ENCODE measurements at places on chromosomes 4 and X.

GRCh38 chrX:136608295-136608933 is 39.5 kb upstream of the CD40LG start:
- no peak for DNase-seq

DNA sequence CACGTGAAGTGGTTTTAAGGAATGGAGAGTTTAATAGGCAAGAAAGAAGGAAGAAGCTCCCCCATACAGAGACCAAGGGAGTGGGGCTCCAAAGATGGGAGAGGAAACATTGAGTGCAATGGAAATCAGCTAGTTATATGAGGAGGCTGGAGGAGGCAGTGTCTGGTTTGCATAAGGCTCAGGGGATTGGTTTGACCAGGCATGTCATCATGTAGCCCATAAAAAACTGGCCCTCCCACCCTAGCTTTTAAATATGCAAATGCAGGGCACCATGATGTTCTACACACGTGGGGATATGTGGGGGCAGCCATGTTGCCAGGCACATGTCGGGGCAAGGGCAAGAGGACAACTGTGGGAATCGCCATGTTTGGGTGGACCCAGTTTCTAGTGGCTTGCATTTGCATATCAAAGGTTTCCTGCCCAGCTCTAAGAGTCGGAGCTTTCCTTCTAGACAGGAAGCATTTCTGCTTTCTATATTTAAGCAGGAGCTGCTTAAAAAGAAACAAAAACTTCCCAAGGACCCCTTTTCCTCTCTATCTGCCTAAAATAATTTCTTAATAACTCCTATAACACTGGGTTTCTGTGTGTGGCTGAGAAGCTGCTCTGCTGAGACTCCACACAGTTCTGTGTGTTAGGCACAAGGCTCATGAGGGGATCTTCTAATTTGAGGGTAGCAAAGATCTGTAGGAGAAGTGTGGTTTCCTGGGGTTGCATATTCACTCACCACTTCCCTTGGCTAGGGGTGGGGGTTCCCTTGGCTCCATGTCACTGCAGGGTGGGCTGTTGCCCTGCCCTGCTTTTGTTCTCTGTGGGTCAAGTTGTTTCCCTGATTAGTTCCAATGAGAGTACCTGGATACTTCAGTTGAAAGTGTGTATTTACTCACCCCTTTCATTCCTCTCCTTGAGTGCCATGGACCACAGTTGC is 113.5 kb downstream of the VSIG4 start:
- no peak for DNase-seq

- peak; percentile 24 for DNase-seq
These were observed 1442.8 kb upstream of the IGFBP7 start for GRCh38 chr4:58553031-58553430.

DNA sequence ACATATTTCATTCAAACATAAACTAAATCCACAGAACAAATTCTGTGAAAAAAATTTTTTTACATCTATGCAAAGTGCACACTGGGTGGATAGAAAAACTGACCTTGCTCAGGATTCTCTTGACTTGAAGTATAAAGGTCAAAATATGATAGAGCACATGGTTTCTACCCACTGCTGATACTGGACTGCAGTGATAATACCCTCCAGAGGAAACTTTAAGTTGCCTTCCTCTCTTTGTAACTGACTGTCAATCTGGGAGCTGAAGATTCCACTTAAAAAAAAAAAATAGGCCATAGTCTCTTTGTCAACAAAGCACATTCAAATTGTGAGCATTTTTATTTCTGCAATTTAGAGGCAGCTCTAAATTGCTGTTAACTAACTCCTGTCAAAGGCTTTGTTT is 3.2 kb upstream of the AMMECR1 start:
- no peak for DNase-seq

- peak; percentile 43 for DNase-seq
These were observed 839 bp downstream of the QDPR start for GRCh38 chr4:17511051-17511450.

DNA sequence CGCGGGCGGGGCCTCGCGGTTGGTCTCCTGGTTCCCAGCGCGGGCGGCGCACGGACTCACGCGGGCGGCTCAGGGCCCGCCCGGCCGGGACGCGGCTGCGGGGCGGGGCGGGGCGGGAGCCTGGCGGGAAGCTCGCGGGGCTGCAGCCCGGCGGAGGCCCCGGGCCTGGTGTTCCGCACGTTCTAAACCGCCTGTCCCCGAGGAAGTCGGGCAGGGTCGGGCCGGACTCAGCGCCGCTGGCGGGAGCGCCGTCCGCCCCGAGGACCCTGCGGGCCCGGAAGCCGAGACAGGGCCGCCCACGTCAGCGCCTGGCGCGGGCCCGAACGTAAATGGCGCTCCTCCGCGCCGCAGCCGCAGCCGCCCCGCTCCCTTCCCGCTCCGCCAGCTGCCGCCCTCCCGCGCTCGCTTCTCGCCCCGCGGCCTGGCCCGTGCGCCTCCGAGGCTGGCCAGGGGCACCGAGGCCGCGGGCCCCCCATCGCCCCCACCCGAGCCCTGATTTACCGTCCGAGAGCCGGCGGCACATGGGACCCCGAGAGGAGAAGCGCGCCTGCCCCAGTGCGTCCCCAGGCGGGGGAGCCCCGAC is 309 bp upstream of the CTBP1 start:
- DNase-seq, result peak; percentile 86

GRCh38 chrX:6574762-6575161 is 39.8 kb upstream of the VCX3A start:
- no peak for DNase-seq

DNA sequence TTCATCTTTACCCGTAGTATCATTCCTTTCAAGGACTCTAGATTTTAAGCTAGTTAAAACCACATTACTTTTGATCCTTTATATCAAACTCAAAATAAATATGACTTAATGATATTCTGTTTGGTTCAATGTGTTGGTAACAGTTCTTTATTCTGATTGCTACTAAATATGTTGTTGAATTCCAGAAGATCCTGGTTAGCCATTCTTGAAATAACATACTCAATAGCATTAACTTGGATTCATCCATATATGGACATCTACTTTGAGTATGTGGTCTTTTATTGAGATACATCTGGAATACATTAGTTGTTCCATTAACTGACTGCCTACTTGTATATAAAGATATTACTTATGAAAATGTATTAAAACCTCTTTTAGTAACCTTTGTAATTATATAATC is 27.5 kb upstream of the PCDH18 start:
- DNase-seq, result no peak

GRCh38 chr4:76623217-76624045 is 188.4 kb downstream of the SHROOM3 start:
- DNase-seq, result peak; percentile 46

GRCh38 chr4:176123710-176124407 is 58.2 kb downstream of the WDR17 start:
- DNase-seq, result peak; percentile 20

DNA sequence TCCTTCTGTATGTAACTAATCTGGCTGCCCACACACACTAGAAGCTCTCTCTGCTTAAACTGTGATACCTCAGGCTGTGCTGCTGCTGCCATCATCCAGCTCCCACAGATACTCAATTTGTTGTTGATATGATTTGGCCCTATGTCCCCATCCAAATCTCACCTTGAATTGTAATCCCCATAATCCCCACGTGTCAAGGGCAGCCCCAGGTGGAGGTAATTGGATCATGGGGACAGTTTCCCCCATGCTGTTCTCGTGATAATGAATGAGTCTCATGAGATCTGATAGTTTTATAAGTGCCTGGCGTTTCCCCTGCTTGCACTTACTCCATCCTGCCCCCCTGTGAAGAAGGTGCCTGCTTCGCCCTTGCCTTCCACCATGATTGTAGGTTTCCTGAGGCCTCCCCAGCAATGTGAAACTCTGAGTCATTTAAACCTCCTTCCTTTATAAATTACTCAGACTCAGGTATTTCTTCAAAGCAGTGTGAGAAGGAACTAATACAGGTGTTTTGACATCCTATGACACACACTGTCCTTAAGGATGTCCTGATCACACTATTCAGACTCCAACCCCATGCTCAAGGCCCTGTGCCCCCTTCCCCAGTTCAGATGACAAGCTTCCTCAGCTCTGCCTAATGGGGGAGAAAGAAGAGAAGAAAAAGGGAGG is 2.9 kb upstream of the ATOH1 start:
- DNase-seq, result no peak

- peak; percentile 86 for DNase-seq
These were observed 192.2 kb upstream of the LEF1 start for GRCh38 chr4:108360754-108361445.

DNA sequence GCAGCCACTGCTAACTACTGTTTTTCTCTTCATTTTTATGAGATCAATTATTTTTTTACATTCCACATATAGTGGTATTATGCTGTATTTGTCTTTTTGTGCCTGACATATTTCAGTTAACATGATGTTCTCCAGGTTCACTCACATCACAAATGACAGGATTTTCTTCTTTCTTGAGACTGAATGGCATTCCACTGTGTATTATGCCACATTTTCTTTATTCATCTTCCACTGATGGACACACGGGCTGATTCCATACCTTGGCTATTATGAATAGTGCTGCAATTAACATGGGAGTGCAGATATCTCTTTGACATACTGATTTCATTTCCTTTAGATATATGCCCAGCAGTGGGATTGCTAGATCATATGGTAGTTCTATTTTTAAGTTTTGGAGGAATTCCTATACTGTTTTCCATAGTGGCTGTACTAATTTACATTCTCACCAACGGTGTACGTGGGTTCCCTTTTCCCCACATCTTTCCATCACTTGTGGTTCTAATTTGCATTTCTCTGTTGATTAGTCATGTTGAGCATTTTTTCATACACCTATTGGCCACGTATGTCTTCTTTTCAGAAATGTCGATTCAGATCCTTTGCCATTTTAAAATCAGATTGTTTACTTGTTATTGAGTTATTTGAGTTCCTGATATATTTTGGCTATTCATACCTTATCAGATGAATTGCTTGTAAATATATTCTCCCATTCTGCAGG is 14.9 kb upstream of the ZCCHC4 start:
- no peak for DNase-seq

- peak; percentile 33 for DNase-seq
These were observed 531 bp downstream of the RUFY3 start for GRCh38 chr4:70722199-70722791.

DNA sequence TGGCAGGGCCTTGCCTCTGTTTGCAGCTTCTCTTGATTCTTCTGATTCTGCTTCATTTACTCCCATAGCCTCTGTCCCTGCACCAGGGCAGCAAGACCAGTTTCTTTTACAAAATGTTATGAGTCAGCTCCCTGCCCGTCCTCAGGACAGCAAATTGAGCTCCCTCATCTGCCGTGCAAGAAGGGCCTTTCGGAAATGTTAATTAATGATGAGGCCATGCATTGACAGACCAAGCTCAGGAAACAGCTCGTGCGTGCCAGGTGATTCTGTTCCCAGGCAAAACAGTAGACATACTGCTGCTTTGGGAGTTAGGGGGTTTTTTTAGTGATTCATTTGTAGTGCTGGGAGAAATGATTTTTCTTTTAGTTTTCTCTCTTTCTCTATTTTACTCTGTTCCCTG is 231.7 kb downstream of the FBXW7 start:
- peak; percentile 47 for DNase-seq

DNA sequence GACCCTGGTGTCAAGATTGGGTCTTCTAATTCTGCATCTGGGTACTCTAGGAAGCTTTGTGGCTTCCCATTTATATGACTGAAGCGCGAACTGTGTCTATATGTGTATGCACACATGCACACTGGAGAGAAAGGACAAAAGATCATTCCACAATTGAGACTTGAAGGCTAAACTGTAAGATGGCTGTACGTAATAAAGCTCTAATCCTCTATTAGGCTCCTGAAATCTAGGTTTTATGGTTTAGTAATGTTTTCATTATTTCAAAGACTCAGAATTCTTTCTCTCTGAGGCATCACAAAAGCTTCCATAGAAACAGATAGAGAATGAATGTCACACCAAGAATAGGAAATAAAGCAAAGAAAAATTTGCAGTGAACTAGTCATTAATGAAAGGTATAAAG is 320.7 kb upstream of the FTHL17 start:
- no peak for DNase-seq
